ENCODE measurements at places on chromosomes 7 and 10.

GRCh38 chr7:90474284-90475210, 5.1 kb downstream of the PTTG1IP2 start:
- no peak for DNase-seq

DNA sequence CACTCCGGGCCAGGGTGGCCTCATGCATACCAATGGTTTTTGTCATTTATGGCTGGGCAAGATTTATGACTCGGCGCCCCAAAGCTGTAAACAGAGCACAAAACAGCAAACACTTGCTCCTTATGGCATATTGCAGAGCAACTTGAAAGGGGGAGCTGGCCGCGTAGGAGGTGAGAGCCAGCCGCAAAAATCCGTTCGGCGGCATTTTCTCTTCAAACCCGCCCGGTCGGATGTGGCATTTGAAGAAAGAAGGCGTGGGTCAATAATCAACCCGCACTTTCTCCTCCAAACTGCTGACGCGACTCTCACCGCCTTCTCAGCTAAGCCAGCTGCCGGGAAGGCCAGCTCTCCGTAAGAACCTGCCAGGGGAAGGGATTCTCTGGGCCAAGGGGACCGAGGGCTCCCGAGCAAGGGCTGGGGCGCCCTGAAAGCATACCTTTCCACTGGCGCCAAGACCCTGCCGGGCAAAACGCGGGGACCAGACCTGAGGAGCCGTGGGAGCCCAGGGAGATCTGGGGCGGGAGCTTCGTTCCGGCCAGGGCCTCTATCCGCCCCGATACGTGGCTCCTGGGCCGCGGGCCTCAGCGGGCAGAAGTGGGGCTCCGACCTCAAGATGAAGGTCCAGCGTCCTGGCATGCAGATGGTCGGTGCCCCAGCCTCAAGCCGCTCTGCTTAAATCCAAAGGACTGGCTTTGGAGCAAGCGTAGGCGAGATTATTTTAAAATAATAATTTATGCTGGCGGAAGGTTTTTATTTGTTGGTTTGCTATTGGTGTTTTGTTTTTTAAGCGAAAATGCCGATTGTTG, 12.9 kb upstream of the HOXA2 start:
- peak; percentile 66 for DNase-seq

- no peak for DNase-seq
Measured at GRCh38 chr7:1712907-1713501, 42.9 kb downstream of the ELFN1 start.

- DNase-seq, result peak; percentile 57
Measured at GRCh38 chr10:19930936-19931893, 115.0 kb downstream of the PLXDC2 start.

- DNase-seq, result no peak
Measured at GRCh38 chr7:34131371-34131770, 226.0 kb downstream of the BMPER start.

DNA sequence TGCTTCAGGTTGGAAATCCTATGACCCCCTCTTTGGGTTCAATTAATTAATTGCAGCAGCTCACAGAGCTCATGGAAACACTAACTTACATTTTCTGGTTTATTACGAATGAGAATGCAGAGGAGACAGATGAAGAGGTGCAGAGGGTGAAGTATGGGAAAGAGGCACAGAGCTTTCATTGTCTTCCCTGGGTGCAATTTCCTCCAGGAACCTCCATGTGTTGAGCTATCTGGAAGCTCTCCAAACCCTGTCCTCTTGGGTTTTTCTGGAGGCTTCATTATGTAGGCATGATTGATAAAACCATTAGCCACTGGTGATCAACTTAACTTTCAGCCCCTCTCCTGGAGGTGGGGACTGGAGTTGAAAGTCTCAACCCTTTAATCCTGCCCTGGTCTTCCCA, 133.0 kb upstream of the AUTS2 start:
- DNase-seq, result no peak

GRCh38 chr10:10584161-10584560, 433.5 kb upstream of the CELF2 start:
- DNase-seq, result no peak

DNA sequence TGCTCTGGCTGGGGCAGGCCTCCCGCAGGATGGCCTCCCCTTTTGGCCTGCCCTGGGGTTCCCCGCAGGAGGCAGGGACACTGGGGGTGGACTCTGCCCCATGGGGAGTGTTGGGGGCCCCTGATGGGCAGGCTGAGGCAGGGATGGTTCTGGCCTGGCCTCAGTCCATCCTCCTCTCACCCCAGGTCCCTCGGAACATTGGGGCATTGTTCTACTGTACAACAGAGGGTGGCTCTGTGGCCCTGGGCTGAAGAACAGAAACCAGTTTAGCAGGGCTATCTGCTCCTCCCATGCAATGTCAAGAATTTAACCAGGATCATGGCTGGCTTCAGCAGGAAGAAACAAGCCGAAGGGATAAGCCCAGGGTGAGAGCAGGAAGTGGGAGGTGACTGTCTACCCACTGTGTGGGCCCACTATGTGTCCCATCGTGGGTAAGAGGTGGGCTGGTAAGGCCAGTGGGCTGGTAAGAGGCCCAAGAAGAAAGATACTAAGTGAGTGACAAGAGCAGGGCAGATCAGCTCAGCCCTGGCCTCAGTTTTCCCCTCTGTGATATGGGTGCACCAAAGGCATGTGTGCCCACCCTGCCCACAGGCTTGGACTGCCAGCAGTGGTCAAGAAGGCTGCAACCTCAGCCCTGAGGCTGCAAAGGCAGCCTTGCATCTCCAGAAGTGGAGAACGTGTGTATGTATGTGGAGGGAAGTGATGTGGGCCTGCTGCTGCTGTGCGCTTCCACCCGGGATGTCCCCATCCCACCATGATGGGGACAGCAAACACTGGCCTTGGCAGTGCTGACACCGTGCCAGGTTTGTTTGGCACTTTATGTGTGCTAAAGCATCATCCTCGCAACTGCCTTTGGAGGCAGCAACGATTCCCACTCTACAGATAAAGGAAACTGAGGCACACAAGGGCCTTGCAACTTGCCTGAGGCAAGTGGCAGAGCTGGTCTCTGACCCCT, 138.9 kb downstream of the SH3PXD2A start:
- DNase-seq, result no peak

All from left colon (tissue), 2 donors.